ENCODE measurements at places on chromosomes 7 and 10.
A peak's percentile ranks its signal among the peaks of the same experiment; 100 is the strongest.

DNA sequence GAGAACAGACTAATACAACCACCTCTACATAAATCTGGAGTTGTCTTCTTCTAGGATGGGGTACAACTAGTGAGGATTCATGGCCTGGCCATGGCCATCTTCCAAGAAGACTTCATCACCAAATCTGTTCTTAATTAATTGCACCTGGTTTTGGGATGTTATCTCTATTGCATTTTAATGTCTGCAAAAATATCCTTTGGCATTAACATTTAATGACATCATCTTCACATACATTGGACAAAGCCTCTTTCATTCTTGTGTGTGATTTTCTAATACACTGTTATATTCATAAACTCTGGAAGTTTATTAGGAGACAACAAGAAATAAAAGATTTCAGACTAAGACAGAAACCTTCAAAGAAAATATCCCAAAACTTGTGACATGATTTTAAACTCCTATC is 124.2 kb upstream of the ABCB5 start:
- DNase-seq: no peak

- no peak for DNase-seq
These were observed 135.7 kb downstream of the PDE1C start for GRCh38 chr7:31934551-31934950.

DNA sequence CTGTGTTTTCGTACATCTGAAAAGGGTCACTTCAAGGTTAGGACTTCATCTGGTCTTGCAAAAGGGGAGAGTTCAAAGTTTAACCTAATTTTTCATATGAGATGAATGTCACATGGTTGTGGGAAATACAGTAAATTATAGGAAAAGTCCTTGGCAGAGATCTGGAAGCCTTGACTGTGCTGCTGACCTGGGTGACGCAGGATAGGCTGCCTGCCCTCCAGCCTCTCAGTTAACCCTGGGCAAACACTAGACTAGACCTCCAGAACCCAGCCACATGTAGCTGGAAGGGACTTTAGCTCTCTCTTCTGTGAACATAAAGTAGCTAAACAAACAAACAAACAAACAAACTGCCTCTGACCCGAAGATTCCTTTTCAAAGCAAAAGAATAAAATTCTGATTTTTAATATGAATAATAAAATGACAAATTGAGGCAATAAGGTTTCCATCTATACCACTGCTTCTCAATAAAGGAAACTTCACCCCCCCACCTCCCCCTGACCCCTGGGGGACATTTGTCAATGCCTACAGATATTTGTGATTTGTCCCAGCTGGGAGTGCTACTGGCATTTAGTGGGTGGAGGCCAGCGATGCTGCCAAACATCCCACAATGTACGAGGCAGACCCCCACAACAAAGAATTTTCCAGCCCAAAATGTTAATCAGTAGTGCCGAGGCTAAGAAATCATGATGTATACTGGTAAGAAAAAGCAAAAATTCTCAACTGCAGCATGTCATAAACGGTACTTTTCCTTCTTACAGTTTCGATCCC is 75.2 kb upstream of the PRR15 start:
- DNase-seq: peak; percentile 39

GRCh38 chr7:15781944-15782343 is 95.5 kb upstream of the MEOX2 start:
- DNase-seq: no peak

DNA sequence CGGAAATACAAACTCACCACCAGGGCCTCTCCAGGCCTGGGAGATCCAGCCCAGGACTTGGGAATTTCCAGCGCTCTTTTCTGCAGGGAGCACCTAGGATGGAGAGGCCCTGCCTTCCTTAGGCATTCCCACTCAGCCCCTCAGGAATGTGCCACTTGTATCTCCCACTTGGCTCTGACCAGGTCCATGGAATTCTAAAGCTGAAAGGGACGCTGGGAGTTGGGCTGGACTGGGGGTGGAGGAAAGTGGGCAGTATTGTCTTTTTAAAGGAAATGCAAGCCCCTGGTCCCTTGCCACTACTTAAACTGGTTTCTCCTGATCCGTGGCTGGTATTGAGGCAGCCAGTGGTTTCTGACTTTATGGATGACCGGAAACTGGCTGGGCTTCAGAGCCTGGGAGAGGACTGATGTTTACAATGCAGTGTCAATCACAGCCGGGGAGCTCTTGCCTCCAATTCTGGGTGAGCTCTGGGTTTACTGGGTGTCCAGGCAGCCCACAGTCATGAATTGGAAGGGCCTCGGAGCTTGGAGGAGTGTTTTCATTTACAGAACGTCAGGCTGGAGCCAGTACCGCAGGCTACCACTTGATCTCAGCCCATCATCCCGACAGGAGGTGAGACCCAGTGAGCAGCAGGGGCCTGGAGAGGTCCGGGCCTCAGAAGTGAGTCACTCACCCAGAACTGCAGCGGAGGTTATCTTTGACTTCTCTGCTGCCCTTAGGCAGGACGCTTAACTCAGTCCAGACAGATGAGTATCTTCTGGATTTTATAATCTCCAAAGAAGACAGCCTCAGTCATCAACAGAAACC is 27.3 kb downstream of the AGAP3 start:
- no peak for DNase-seq

GRCh38 chr10:43153901-43154300 is 15.7 kb downstream of the CSGALNACT2 start:
- no peak for DNase-seq

- no peak for DNase-seq
These were observed 134.0 kb downstream of the KCND2 start for GRCh38 chr7:120407010-120407409.

DNA sequence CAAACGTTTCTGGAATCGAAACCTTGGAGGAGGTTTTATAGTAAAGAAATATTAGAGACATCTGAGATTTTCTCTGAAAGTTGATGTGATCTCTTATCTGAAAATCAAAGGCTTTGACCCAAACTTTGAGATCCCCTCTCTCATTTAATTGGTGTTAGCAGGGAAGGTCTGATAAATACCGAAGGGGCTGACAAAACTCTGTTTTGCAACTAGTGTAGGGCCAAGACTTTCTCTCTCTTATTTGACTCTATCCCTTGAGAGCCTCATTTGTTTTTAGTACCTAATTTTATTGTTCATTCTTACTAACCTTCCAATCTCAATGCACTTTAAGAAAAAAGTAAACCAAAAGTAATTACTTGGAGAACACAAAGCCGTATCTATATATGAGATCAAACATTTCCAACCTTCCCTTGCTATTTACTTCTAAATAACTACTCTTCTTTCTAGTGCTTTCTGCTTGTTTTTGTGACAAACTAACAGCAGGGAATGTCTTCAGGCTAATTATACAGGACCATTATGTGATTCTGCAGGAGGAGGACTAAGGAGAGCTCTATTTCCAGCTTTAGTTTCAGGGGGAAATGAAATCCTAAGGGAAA is 33.4 kb upstream of the NPVF start:
- DNase-seq: no peak

DNA sequence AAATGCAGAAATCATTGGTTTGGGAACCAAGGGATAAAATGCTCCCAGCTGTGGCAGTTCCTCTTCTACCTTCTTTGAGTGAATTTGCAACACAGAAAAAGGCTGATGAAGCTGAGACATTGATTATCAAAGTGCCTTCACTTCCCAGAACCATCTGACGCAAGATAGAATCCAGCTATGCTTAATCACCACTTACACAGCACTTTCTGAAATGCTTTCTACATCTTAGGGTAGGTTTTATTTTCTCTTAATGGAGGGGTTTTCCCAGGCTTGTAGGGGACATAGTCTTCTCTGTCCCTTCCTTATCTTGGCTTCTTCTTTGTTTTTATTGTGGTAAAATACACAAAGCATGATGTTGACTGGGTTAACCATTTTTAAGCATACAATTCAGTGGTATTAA is 332.6 kb upstream of the ZNF32 start:
- DNase-seq: no peak
